ENCODE measurements at places on chromosomes 5 and 9.

GRCh38 chr5:157994906-157995519 is 136.1 kb upstream of the CLINT1 start:
- peak; percentile 53 for DNase-seq

DNA sequence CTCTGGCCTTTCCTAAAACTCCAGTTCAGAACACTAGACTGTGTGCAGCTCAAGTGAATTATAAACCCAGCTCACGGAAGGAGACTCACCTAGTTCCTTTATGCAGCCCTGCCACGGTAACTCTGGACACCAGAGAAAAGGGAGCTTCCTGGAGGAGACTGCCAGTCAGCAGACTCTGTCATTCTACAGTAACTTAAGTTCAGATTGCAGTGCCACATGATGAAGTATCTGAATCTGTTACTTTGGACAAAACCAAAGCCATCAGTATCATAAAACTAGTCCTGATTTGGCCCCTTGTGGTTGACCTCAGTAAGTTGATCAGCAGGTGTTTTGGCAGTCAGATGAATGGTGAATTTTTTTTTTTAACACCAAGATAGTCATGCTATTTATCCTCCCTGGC is 2.7 kb downstream of the MTRR start:
- peak; percentile 34 for DNase-seq

DNA sequence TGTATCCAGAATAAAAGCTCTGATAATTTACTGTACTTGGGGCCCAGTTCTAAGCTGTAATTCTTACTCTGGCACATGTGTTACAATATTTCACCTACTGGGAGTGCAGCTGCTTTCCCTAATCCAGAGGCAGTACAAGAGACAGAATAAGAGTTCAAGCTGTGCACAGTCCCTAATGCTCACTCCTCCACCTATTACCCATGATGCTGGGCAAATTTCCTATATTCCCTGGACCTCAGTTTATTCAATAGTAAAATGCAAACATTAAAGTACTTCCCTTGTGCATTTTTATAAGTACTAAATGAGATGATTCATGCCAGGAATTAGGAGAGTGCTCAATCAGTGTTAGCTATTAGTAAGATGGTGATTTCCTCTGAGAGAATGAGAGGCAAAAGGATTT is 28.0 kb upstream of the TAF11L2 start:
- DNase-seq = no peak

DNA sequence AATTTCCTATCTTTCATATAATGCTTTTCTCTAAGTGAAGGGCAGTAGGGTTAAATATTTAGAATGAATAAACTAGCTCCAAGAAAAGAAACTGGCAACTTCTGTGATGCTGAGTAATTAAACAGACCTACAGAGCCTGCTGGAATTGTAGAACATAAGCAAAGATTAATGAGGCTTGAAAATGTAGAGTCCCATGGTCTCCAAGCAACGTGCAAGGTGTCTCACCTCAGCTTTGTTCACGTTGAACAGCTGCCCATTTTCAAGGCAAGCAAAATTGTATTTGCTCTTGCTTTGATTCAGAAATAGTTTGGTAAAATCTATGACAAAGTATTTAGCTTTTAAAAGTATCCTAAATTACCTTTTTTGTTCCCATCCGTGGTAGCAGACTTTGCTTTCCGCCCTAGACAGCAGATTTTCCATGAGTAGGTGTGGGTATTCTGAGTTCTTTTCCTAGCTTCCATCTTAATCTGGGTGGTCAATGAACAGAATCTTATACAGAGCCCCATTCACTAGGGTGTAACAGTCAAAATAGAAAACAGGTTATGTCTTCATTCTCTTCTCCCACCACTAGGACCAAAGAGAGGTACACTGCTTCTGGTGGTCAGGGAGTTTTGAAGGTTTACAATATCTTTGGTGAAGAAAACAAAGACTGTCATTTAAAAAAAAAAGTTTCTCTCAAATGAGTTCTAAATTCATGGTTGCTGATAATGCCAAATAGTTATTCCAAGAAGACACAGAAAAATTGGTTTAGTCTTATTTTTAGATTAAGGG is 52.1 kb upstream of the TYRP1 start:
- peak; percentile 96 for DNase-seq

DNA sequence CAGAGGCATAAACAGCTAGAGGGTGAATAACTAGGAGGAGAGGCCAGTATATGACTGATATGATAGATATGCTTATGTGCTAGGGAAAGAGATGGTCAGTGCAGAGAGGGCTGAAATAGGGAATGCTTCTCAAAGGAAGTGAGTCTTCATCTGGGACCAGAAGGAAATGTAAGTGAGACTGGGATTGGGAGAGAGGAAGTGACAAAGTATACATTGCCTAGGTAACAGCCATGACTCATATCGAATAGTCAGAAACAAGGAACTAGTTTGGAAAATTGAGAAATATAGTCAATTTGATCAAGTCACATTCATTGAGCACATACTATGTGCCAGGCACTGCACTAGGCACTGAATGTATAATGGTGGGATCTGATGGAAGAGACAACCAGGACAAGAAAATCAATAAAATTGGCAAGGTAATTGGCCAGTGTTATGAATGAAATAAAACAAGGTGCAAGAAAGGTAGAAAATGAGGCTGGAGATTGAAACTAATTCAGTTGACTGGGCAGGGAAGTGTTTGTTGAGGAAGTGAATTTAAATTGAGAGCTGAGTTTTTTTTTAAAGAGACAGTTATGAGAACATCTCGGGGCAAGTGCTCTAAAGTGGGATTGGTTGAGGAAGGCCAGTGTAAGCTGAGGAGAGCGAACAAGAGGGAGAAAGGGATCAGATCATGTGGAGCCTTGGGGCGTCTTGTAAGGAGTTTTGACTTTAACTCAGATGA is 4.3 kb downstream of the ERAP2 start:
- peak; percentile 67 for DNase-seq

GRCh38 chr5:138033386-138033808 is 518 bp upstream of the FAM13B start:
- no peak for DNase-seq

DNA sequence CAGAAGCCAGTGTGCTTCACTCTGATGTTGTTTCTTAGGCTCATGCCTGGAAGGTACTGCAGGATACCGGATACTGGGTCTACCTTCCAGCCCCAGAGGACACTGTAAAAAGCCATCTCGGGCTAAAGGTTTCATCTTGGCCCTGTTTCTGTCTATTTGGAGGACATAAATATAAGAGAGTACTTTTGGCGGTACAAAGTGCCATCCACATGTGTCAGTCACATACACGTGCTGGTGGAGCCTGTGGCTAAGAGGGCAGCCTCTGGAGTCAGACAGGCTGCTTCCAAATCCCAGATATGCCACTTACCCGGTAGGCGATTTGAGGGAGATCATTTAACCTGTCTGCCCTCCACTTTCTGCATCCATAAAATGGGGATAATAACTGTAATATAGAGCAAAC is 160.4 kb downstream of the NR3C1 start:
- DNase-seq = no peak

DNA sequence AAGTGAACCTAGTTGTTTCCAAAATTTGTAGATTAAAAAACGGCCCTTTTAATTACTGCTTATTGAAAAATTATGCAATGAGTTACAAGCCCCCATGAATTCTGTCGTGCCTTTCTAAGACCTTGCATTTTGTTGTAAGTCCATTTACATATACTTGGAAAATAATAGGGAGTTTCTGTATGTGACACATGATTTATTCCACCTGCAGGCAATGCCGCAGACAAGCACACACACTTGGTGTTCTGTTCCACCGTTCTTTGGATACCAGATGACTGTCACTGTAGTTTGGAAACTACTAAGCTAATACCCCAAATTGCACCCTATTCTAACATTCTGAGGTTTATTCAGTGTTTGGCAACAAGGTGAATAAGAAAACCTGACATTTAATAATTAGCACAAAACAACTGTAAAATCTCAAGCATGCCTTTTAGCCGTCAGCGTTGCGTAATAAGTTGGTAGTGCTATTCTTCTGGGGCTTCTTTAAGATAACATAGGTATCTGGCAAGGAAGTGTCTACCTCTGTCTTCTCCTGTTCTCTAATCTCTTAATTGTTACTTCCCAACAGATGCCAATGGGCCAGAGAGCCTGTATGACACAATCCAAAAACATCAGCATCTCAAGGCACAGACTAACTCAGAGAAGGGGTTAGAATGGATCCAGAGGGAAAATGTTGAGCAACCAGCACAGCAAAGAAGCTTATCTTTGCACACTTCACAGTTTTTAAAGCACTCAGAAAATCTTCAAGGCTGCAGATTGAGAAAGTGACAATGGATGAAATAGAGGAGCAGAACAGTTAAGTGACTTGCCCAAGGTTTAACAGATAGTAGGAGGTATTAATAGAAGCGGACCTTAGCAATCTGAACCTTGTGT is 48.2 kb upstream of the DPYSL3 start:
- no peak for DNase-seq

DNA sequence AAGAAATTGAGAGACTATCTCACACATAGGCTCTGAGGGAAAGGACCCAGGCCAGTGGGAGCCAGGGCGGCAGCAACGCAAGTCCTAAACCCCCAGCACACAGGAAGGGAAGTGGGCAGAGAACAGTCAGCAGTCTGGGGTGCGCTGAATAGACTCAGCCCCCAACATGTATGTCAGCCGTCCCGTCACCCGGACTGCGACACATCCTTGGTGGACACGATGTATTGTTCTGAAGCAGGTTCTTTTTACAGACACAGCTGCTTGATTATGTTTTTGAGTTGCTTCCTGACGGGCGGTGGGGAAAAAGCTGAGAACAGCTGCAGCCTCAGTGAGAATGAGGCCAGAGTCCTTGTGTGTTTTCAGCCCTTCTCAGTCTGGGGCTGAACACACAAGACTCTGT is 64.1 kb upstream of the CXCL14 start:
- no peak for DNase-seq

DNA sequence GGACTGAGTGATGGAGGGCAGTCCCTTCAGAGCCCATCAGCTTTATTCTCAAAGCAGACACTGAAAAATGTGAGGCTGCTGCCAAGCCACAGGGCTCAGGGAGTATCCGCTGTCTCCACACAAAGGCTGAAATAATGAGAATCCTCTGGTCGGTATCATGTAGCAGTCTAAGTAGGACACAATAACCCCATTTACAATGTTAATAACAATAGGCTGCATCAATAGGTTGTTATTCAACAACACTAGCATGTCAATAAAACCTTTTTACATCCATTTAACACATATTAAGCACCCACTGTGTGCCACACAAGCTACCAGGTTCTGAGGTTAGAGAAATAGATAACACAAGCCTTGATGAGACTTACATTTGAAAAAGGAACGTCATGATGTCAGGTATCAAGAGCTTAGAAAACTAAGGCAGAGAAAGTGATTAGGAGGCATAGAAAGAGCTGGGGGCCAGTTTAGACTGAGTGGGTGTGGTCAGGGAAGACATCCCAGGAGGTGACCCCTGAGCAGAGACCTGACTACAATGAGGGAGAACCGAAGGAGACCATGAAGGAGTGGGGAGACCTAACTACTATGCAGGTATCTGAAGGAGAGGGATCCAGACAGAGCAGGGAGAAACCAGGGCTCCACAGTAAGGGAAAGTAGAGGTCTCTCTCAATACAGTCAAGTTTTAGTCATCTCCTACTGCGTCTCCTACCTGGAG is 140.1 kb upstream of the GRIA1 start:
- no peak for DNase-seq

- peak; percentile 57 for DNase-seq
Measured at GRCh38 chr5:64165500-64166200, at the start of gene RNF180. Gene RNF180 (plus strand): TSS chr5:64165843. CDS start chr5:64200808, 34,965 bp downstream.

DNA sequence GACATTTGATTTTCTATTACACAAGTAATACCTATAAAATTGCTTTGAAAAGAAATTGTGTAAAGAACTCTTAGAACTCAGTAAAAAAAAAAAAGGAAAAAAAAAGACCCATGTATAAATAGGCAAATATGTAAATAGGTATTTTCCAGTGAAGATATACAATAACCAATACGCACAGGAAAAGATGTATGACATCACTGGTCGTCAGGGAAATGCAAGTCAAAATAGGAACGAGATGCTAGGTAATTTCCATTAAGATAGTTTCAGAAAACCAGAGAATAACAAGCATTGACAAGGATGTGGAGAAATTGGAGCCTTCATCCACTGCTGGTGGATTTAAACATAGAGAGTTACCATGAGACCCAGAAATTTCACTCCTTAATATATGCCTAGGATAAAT is 708.8 kb downstream of the MTRR start:
- DNase-seq = no peak

DNA sequence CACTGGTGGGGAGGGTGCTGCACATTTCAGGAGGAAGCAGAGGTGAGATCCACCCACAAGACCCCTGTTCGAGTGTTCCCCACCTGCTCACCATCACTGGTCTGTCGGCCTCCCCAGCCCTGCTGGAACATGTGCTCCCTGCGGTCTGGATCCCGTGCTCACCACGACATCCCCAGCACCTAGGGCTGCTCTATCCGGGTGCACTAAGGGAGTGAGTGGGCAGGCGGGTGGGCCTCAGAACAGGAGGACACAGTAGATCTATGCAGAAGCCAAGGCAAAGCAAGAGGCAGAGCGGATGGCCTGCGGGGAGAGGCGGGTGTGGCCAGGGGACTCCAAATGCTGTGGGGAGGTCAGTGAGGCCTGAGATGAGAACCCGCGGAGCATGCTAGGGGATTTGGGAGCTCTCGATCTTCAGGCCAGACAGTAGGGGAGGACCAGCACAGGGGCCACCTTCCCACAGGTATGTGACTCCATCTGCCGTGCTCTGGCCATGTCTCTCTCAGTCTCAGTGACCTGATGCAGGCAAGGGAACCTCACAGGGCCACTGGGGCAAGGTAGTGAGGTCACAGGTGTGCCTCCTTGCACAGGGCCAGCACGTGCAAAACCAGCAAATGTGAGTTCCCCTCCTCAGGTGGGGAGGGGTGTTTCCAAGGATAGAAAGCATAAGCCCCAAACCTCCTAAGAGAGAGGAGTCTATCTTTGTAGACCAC is 134.2 kb downstream of the ZNF354C start:
- DNase-seq = no peak

DNA sequence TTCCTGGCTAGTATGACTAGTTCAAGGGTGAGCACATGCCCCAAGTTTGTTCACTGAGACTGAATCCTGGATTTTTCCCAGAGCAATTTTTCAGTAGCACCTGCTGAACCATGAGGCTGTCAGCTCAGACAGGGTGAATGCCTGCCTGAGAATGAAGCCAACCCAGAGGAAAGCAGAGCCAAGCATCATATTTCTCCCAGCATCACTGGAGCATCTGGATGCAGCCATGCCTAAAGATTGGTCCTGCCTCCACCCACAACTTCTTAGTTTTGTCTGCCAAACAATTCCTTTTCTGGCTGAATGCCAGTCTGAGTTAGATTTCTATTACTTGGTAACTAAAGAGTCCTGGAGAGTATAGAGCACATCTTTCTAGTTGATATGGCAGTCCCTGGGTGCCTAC is 343.6 kb downstream of the CSNK1G3 start:
- peak; percentile 69 for DNase-seq

DNA sequence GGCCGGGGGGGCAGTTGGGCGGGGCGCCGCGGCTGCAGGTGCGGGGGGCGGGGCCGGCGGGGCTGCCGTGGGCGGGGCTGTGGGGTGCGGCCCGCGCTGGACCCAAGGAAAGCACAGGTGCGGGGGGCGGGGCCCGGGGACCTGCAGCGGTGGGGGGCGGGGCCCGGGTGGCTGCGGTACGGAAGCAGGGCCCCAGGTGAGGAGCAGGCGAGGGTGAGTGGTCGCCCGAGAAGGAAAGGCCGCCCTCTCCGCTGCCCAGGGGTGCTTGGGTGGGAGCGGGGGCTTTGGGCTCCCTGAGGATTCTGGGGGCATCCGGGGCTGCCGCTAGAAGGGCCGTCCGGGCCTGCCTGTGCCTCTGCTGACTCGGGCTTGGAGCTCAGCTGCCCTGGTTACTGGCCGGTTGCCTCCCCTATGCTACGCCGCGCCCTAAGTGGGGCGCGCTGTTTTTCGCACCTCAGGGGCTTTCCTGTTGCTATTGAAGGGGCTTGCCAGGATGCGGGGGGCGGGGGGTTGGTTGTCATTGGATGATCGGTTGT is 767 bp downstream of the RALGPS1 start:
- no peak for DNase-seq

- DNase-seq = no peak
Measured at GRCh38 chr5:175015028-175015685, 290.8 kb downstream of the MSX2 start.
